ENCODE measurements at places on chromosomes 1 and 21. TPM values are rescaled to one million over a fixed set of nuclear protein-coding genes. Genes with fewer than 3 reads are reported as not detected.

- no peak for DNase-seq
Observed at GRCh38 chr1:54603241-54603640, 20.1 kb downstream of the FAM151A start.

DNA sequence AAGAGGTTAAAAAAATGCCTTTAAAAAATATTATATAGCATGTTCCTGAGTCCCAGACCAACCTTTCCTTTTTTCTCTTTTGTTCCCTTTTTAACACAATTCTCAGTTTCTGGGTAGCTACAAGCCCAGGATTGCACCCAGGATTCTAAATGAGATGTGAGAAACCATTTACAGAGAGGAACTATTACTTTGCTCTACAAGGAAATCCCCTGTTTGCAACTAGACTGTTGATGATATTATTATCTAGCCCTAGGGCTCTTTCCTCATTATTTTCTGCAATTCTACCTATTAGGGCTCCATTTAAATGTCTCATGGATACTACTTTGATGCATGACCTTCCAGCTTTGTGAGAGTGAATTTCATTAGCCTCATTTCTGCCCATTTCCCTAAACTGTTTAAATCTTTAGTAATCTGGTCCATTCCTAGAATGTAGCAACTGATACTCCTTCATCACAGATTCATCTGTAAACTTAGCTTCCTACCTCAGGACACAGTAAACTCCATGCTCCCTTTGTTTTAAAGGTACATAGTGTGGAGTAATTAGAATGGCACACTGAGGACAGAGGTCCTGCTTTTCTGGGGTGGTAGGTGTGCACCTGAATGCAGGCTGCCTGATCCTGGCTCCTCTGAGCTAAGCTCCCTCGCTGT, 7.1 kb upstream of the KIF14 start:
- no peak for DNase-seq

GRCh38 chr21:25385911-25386474, 221.3 kb downstream of the MRPL39 start:
- no peak for DNase-seq

The GREM2 gene
- total RNA-seq, result 4.0 TPM

The FAM177B gene
- total RNA-seq, result not detected

DNA sequence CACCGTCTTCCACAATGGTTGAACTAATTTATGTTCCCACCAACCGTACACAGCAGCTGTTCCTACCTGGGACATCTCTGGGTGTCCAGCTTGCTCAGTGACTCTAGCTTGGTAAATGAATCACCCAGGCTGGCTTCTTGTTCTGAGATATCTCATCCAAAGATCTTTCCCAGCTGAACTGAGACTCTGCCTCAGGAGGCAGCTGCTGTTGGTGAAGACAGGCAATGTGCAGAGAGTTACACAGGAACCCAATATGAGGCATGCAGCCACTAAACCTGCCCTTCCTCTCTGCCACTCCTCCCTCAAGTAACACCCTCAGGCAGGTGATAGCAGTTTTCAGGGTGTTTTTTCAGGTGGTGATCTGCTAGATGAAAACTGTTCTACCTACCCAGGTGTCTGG, 14.0 kb upstream of the FOXO6 start:
- peak; percentile 20 for DNase-seq

- DNase-seq, result no peak
Observed at GRCh38 chr1:231359113-231359512, 21.0 kb downstream of the SPRTN start.

GRCh38 chr1:20409971-20410370, 76.0 kb downstream of the CAMK2N1 start:
- no peak for DNase-seq

DNA sequence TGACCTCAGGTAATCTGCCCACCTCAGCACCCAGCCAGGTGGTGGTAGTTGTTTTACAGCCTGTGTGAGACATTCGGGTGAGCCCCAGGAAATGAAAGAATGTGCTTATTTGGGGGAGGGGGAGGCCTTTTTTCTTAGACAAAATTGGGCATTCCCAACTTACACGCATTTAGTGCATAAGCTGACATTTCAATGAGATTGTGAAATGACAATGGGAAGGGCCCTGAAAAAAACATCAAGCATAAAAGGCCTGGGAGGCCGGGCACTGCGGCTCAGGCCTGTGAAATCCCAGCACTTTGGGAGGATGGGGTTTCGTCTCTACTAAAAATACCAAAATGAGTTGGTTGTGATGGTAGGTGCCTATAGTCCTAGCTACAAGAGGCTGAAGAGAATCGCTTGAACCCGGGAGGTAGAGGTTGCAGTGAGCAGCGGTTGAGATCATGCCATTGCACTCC, 5.0 kb downstream of the GAS5 start:
- no peak for DNase-seq

DNA sequence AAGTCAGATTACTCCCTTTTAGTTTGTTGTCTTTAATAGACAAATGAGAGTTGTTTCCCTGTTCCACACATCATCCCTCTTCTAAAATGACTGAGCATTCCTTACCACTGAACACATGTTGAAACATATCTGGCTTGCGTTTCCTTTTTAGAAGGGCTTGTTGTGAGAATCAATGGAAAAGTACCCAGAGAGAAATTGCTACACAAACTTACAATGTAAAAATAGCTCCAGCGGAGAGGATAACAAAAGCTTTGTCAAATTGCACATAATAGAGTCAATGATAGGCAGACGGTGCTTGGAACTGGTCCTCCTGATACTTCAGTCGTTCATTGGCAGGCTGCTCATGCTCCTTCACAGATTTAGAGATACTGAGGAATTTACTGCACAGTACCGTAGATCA, 123.9 kb downstream of the CYYR1 start:
- no peak for DNase-seq

DNA sequence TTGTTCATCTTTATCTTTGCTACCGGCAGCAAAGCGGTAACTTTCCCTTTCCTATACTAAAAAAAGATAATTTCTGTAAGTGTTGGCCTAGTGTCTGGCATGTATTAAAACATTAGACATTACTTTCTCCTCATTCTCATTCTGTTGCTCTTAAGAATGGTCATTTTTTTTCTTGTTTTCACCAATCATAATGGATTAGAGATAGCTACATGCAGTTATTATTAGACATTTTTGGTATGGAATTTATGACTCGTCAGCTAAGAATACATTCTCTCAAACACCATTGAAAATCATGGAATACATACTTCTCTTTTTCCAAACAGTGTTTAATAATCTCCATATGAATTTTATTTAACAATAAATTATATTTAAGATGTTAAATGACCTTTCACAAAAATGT, 1154.6 kb downstream of the BRINP3 start:
- DNase-seq, result no peak

DNA sequence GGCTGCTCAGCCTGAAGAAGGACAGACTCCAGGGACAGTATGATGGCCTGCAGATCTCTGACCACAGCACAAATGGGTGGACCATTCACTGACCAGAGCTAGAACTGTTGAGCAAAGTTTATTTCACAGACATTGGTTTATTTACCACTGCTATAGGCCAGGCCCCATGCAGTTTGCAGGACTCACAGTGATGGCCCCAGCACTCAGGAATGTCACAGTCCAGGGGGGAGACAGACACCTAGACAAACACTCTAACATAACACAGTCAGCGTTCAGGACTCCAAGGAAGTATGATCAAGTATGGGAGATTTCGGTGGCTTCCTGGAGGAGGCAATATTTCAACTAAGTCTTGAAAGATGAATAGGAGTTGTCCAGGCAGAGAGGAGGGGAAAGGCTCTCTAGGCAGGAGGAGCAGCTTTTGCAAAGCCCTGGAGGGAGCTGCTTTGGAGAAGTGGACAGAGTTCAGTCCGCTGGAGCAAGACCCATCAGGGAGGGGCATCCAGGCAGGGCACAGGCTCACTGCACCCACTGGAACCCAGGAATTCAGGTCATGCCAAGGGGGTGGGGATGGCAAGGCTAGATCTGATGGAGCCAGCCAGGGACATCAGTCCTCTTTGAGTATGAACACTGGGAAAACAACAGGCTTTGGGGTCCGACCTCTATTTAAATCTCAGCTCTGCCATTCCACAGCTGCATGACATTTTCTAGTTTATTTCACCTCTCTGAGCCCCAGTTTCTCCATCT, 454.3 kb downstream of the MATN1 start:
- no peak for DNase-seq

DNA sequence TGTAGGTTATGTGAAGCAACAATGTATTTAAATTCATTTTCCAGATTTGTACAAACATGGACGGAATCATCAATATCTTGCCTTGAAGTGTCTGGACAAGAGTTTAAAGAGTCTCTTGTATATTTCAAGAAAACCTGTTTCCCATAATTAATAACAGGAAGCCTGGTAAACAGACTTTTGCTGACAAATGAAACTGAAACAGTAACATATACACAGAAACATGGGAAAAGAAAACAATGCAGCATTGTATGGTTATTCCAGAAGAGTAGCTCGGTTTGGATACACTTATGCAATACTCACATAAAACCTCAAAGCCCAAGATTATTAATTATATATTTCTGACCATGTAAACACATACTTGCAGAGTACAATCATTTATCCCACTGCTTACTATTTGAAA, 265.5 kb downstream of the PTPRC start:
- DNase-seq, result no peak

- DNase-seq, result no peak
Observed at GRCh38 chr1:160629286-160630210, 17.3 kb downstream of the SLAMF1 start.

DNA sequence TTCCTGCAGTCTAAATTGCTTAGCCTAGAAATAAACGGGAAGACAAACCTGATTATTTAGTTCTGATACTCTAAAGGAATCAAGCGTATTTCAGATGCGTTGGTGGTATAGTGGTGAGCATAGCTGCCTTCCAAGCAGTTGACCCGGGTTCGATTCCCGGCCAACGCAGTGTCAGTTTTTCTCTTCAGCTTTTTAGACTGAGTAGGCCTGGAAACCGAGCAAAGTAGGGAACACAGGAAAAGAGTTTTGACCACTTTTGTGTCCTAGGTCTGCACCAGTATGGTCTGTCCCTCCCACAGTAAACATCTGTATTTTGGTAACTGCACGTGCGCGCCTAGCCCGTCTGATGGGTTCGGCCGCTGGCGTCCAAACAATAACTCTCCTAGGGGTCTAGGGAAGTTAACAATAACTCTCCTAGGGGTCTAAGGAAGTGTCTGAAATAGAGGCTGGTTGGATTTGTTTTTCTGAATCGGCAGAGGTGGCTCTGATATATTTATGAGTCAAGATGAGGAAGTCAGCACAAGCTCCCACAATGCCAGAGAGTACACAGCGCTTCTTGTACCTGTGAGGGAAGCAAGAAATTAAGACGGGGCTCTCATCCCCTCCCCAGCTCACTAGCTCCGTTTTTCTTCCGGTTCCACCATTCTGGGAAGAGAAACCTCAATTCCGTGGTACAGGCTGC, 15.6 kb upstream of the HJV start:
- peak; percentile 83 for DNase-seq

The ZNF683 gene
- 0.17 TPM for total RNA-seq

- no peak for DNase-seq
Observed at GRCh38 chr1:202221911-202222909, 28.6 kb downstream of the LGR6 start.

DNA sequence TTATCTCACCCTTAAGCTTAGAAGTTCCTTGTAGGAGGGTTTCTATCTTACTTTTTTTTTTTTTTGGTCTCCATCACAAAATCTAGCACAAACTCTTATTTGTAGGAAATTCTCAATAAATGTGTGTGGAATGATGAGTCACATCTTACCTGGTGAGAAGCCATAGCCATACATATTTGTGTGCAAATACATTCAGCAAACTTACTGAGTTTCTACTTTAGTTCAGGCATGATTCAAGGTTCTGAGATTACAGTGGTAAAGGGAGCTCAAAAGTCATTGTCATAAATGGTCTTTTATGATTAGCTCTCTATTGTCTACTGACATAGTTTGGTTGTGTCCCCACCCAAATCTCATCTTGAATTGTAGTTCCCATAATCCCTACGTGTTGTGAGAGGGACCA, 193.1 kb upstream of the UBE2U start:
- DNase-seq, result no peak

Data from liver (tissue), 10 donors.